Cortex of kidney (tissue), 1 donor: ENCODE measurements at places on chromosomes 6 and 20.

- no peak for DNase-seq
These were observed 89.2 kb downstream of the SLC22A23 start for GRCh38 chr6:3367630-3368029.

- no peak for DNase-seq
These were observed 96.4 kb downstream of the AIG1 start for GRCh38 chr6:143157131-143157530.

- no peak for DNase-seq
These were observed 2.3 kb upstream of the HLA-DMA start for GRCh38 chr6:32954986-32955802.

DNA sequence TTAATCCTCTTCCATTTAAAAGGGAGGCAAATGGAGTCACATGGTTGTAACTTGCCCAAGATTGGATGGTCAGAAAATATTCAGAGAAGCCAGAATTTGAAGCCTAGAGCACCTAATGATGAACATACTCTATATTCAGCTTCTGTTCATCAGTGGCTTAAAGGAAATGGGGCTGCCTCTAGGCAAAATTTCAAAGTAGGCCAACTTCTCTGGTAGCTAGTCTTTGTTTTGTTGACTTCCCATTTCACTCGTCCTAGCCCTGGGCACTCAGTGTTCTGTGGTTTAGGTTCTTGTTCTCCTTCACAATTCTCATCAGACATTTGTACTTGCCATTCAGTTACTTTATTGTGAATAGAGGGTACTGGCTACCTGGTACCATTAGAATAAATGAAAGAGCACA is 13.2 kb downstream of the MAP3K7 start:
- no peak for DNase-seq

- no peak for DNase-seq
These were observed 266.8 kb downstream of the EPM2A start for GRCh38 chr6:145468534-145468933.

DNA sequence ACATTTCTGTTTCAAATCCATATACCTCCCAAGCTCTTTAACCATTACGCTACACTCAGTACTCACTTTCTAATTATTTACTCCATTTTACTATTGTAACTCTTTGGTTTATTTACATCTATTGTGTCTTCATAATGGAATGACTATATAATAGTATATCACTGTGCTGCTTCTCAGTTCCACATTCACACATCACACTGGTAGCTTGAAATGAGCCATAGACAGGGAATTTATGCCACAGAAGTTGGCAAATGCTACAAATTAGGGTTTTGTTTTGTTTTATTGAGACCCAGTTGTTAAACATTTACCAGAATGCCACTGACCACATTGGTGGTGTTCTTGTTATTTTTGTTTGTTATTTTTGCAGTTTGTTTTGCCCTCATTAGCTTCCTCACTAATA is 213.9 kb downstream of the KCNQ5 start:
- no peak for DNase-seq

GRCh38 chr20:25541676-25542075 is 43.7 kb downstream of the NINL start:
- no peak for DNase-seq
